ENCODE measurements at places on chromosomes 2 and 18.

DNA sequence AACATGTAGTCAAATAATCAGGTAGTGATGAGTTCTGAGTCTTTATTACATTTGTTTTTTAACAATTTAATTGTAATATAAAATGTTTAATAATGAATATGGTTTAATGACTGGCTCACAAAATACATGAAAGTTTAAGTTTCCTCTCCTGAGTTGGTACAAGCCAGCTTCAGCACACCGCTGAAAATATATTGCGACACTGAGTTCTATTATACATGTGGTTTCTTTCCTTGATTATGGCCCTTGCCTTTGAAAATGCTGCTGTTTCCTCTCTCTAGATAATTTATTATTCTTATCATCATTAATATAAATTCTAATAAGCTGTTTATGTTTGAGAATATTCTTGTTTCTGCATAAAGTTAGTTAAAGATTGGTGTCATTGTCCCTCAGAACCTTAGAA lies 249.3 kb downstream of the PARD3B start:
- no peak for DNase-seq

DNA sequence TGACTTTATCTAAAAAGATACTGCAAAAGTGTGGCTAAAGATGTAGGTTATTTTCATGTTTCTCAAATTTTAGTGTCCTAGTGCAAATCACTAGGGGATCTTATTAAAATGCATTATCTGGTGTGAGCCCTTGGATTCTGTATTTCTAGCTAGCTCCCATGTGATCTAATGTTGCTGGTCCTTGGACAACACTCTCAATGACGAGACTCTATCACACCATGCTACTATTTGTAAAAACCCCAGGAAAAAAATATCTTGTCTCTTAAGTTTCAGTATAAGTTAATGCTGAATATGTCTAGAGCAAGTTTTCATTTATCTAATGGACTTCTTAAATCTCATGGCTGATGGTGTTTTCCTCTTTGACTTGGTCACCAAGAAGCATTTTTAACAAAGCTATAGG lies 5.8 kb downstream of the DOCK10 start:
- no peak for DNase-seq

DNA sequence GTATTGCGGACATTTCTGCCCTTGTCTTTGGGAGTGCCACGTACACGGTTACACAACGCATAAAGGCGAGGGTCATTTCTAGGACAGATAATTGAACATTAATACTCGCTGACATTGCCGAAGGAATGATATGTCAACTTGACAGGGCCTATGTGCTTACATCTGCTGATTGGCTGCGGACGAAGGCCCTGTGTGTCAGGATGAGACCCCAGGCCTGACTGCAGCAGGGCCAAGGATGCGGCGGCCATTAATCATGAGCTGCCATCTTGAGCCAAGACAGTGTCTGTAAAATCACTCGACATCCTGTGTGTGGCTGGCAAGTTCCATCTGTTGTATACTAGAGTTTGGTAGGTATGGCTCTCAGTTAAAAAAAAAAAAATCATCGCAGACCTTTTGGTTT lies 96.6 kb downstream of the MEIS1 start:
- no peak for DNase-seq

- DNase-seq = no peak
These were observed at the start of gene COLEC12 for GRCh38 chr18:500632-501405. Gene COLEC12, minus strand, starts transcription at chr18:500701. Its CDS starts 187 bp downstream, at chr18:500514.

GRCh38 chr2:41379496-41380221 lies 668.2 kb upstream of the PKDCC start:
- no peak for DNase-seq

DNA sequence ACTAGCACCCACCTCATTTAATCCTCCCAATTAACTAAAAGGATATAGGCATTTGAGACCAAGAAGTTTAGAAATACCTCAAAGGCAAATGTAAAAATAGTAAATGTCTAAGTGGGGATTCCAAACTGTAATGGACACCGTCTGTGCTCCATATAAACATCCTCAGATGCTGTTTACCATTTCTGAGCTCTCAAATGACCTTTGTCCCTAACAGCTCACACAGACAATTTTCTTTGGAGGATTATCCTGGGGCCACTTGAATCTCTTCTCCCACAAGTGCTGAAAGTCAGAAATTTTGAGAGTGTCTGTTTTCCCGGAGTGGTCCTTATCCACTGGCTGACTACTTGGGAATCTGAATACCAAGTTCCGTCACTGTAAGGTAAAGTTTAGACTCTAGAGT lies 1418.9 kb downstream of the LRP1B start:
- no peak for DNase-seq

- DNase-seq = no peak
These were observed 41.1 kb downstream of the ASB1 start for GRCh38 chr2:238467792-238468191.

- DNase-seq = no peak
These were observed 6.6 kb upstream of the DSC3 start for GRCh38 chr18:31049189-31049588.

DNA sequence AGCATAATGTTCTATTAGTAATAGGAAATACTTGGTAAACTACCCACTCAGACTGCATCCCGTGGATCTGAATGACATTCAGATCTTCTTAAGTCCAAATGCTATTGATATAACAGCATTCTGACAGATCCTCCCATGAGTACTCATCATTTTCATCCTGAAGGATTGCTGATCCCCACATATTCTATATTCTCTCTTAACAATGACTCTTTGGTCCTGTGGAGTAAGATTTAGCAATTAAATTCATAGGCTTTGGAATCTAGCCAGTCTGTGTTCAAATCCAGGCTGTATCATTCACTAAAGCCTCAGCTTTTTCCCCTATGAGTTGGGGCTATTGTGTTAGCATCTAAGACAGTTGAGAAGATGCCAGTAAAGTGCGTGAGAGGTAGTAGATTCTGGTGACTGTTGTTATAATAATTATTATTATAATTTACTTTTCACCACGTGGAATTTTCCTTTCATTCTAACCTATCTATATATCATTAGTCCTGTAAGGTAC lies 591.3 kb upstream of the SYT4 start:
- no peak for DNase-seq

DNA sequence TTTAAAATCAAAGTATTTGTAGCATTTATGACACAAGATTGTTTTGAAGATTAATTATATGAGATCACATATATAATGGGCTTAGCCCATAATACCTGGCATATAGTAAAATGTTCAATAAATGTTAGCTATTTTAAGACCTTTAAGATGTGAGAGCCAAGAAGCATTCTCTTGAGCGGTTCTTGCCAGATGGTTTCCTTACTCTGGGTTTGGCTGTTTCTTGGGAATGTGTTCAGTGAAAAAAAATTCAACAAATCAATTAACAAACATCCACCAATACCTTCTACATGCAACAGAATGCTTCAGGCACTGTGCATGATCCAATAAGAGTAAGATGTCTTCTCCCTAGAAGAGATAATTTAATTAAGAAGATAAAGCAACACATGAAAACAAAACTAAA lies 230.4 kb downstream of the CMPK2 start:
- no peak for DNase-seq

DNA sequence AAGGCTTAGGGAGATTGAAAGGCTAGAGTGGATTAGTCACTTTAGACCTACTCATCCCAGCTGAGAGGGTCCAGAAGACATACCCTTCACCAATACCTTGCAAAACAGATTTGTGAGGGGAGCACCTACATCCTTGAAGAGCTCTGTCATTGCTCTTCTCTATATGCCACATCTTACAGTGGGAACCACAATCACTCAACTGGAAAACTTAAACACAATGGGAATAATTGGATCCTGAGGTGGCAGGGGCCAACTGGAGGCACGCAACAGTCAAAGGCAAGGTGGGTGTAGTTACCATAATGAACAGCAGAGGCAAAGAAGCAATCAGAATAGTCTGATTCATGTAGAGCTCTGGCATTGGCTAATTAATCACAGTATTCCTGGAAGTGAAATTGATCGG lies 35.4 kb downstream of the PDE1A start:
- DNase-seq = no peak

DNA sequence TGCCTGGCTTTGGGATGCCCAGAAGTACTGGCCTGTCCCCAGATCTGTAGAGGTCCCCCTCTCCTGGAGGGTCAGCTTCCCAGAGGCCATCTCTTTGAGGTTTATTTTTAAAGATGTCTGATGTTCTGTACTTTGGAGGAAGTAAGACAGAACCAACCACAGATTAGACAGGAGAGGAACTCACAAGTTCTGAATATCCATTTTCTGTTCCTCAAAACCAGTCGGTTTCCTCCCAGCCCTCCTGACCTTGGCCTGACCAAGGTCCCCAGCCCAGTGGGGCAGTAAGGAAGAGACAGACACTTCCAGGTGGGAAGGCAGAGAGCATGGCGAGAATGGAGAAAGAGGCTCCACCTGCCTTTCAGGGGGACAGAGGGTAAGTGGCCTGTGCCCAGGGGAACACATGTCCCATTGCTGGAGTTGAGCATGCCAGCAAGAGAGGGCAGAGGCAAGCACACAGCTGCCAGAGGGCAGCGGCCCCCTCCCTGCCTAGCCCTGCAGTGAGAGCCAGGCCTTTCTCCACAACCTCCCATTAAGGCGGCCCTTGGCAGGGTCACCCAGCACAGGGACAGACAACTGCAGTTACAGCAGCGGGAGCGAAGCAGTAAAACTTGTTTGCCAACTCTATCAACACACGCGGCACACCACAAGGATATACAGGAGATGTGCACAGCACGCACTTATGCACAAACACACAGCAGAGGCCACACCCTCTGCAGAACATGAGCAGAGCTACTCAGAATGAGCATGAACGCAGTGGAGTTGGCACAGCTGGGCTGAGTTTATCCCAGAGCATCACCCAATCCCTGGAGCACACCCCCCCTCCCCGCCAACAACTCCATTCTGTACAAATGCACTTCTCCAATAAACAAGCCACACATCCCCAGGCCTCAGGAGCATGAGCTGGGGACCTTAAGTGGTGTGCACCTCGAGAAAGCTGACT lies 18.5 kb upstream of the SEMA4C start:
- DNase-seq = peak; percentile 12

DNA sequence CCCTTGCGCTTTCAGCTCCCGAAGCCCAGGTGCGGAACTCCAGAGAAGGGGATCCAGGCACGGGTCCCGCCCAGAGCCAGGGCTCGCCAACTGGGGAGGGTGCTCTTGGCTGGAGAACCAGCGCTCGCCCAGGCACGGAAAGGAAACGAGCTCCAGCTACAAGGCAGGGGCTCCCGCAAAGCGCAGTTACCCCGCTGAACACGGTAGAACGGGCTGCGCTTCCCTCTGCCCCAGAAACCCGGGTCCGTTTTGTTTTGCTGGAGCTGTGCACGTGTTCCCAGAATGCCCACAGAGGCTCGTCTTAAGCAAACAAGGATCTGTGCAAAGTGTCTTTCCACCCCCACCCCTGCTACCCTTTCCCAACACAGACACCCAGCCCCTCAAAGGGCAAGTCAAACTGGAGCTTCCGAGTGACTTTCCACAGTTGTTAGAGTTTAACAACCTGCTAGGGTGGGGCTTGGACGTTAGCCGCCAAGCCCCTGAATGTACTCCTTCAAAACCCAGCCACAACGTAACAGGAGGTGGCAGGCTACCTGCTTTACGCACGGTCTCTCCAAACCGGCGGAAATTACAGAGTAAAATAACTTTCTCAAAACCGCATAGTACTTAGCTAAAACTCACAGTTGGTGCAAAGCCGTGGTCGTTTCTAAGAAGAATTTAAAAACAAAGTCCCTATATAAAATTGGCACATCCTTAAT lies 775 bp downstream of the RNF125 start:
- DNase-seq = no peak

DNA sequence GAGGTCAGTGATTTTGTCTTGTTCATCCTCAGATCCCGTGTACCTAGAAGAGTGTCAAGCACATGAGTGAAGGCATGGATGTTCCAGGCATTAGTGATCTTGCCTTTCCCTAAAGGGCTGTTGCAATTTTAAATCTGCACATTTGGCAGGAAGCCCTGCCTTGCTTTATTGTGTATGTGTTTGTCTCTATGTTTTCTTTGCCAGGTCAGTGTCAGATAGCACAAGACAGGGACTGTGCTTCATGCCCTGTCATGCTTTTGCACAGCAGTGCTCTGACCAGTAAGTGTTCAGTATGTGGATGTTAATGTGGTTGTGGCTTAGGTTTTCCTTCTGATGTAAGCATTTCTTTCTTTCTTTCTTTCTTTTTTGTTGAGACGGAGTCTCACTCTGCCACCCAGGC lies 131.5 kb downstream of the RGPD3 start:
- DNase-seq = no peak

DNA sequence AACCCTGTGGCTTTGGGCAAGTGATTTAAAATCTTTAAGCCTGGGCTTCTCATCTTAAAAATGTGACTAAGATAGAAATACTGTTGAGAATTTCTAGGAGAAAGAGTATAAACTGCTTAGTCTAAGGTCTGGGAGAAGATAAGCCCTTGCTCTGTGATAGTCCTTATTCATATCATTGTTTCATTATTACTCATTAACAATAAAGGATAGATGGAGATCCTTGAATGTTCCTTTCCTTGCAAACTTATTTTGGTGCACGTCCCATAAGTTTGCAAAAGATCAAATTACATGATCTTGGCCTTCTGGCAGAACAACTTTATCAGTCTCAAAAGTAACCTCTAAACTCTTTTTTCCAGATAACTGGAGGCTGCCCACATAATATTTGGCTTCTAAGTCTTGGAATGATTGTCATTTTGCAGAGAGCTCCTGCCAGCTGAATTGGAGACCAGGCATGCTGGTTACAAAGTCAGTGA lies 138.3 kb downstream of the FAM124B start:
- no peak for DNase-seq

DNA sequence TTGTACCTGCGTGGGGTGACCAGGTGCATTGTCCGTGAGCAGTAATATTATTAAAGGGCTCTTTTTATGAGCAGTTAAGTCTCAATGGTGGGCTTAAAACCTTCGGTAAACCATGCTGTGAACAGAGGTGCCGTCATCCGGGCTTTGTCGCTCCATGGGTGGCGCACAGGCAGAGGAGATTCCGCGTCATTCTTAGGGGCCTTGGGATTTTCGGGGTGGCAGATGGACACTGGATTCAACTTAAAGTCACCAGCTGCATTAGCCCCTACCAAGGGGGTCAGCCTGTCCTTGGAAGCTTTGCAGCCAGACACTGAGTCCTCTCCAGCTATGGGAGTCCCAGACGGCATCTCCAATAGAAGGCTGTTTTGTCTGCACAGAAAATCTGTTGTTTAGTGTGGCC lies 107.7 kb downstream of the NFATC1 start:
- DNase-seq = no peak

DNA sequence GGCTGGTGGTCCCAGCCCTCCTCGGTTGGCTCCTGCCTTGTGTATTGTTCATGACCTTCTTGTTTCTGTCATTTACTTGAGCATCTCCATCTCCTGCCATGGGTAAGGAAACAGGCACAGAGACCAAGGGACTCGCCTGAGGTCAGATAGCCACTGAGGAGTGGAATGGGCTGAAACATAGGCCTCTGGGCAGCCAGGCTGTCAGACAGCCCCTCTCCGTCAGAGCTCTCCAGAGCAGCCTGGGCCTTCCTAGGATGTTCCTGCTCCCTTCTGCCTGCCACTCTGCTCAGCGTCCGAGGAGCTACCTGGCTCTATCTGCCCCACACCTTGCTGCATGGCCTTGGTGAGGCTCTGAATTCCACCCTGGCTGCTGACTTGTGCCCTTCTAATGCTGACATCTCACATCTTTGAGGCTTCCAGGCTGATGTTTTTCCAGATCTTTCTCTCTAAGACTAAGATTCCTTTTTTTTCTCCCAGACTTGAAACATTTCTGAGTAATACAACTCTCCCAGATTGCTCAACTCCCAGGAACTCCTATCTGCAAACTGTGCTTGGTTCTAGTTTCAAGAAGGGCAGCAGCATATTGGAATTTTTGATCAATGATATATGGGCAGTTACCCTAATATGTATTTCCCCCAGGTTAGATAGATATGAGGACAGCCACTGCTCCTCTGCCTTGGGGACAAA lies 67.7 kb downstream of the MCFD2 start:
- no peak for DNase-seq

Measured in NCI-H1694 treated with DMSO at 0.1 percent for 48 hours (cell line).